Esophagus squamous epithelium (tissue), 5 donors: ENCODE measurements at places on chromosomes 7 and 10.
A peak's percentile ranks its signal among the peaks of the same experiment; 100 is the strongest.

DNA sequence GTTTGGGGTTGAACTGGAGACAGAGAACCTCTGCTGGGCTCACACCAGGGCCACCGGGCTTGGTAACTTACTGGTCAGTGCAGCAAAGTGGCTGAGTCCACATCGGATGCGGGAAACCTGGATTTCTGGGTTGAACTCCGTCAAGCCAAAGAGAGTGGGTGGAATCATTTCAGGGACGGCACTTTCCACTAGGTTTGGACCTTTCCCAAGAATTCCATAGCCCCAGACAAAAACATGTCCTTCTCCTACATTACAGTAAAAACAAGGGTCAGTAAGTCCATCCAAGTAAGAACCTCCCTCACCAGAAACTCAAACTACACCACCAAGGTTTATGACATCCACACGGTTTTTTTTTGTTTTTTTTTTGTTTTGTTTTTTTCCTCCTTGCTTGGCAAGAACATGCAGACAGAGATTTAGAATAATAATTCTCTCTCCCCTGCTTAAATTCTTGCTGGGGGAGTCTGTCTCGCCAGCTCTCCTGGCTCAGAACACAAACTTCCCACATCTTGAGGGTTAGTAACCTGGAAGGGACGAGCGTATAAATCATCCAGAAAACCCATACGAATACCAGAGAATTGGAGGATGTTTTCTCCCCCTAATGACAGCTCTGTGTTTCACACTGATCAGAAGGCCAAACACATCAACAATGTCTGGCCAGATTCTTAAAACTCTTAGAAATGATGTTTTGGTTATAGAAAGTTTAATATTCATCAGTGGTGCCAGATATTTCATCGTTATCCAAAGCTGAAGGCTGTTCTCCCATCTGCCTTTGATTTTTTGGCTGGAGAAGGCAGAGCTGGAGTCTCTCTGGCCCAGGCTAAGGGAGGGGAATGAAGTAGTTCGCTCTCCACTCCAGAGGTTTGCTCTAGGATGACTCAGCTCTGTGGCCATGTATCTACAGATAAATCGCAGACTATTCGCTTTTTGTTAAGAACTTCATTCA lies 17.5 kb downstream of the RCC1L start:
- H3K4me3 ChIP-seq = no peak overlapping the region
- DNase-seq = no peak
- peak overlapping the region; percentile 64 for H3K27ac ChIP-seq
- peaks cover 17% of the 10 kb centered on the region for H3K4me1 ChIP-seq
- no peaks in the 10 kb centered on the region for H3K27me3 ChIP-seq

GRCh38 chr10:109450702-109451101 lies 472.6 kb downstream of the XPNPEP1 start:
- no peak overlapping the region for H3K27ac ChIP-seq
- H3K27me3 ChIP-seq = peaks cover 2% of the 10 kb centered on the region
- H3K4me3 ChIP-seq = no peak overlapping the region
- no peaks in the 10 kb centered on the region for H3K4me1 ChIP-seq
- DNase-seq = no peak
- H3K36me3 ChIP-seq = no peaks in the 10 kb centered on the region

GRCh38 chr7:83586281-83586680 lies 62.7 kb downstream of the SEMA3E start:
- H3K27ac ChIP-seq = no peak overlapping the region
- no peaks in the 10 kb centered on the region for H3K36me3 ChIP-seq
- H3K4me3 ChIP-seq = no peak overlapping the region
- H3K4me1 ChIP-seq = no peaks in the 10 kb centered on the region
- DNase-seq = no peak

DNA sequence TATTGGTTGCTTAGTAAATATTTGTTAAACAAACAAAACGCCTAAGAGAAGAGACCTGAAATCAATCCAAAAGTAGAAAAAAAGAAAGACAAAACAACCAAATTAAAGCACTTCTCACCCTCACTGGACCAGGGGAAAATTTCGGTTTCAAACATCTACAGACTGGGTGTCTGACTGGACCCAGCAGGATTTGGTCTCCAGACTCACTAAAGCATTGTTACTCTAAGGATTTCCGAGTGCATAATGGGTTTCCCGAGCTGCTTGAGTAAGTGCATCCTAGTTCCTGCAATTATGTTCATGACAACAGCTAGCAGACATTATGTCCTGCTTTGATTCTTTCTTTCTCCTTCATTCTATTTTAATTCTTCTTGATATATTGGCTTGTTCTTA lies 51.8 kb upstream of the FAM3C start:
- H3K4me1 ChIP-seq = peaks cover 32% of the 10 kb centered on the region
- no peak overlapping the region for H3K27ac ChIP-seq
- no peaks in the 10 kb centered on the region for H3K27me3 ChIP-seq
- no peak for DNase-seq
- no peak overlapping the region for H3K4me3 ChIP-seq

- H3K4me3 ChIP-seq = no peak overlapping the region
- no peaks in the 10 kb centered on the region for H3K4me1 ChIP-seq
- no peaks in the 10 kb centered on the region for H3K27me3 ChIP-seq
- no peak for DNase-seq
- H3K36me3 ChIP-seq = no peaks in the 10 kb centered on the region
- no peak overlapping the region for H3K27ac ChIP-seq
Measured at GRCh38 chr10:63812501-63812900, 291.3 kb downstream of the REEP3 start.

DNA sequence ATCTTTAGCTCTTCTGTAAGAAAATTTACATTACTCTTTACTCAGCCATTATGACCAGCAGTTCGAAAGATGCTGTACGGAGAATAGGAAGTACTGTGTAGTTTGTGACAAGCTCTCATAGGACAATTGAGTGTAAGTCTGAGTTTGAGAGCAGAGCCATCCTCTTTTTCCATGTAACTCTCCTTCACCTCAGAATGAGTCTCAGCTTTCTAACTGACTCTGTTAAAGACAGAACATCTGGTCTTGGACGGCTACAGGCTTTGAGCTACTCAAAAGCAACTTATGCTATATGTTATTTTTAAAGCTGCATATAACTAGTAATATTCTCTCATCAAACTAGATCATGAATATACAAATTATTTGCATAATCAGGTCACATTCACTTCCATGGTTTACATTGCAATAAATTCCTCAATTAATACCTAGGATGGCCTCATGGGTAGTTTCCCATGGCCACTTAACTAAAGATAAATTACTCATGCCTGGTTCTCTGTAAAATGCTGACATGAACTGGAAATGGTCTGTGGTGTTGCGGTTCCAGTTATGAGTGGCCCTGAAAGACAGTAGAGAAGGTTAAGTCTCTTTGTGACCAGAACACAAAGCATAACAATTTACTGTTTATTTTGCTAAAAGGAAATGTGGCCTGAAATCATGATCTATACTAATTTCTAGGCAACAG lies 358.7 kb downstream of the PHF14 start:
- DNase-seq = no peak
- no peaks in the 10 kb centered on the region for H3K27me3 ChIP-seq
- no peaks in the 10 kb centered on the region for H3K4me1 ChIP-seq
- H3K27ac ChIP-seq = no peak overlapping the region
- H3K4me3 ChIP-seq = no peak overlapping the region
- H3K36me3 ChIP-seq = no peaks in the 10 kb centered on the region

GRCh38 chr10:77680065-77680464 lies 42.5 kb upstream of the KCNMA1 start:
- no peak overlapping the region for H3K27ac ChIP-seq
- H3K4me3 ChIP-seq = no peak overlapping the region
- no peaks in the 10 kb centered on the region for H3K27me3 ChIP-seq
- H3K36me3 ChIP-seq = no peaks in the 10 kb centered on the region
- no peaks in the 10 kb centered on the region for H3K4me1 ChIP-seq

GRCh38 chr7:67487316-67487715 lies 490.7 kb downstream of the TYW1 start:
- H3K4me1 ChIP-seq = no peaks in the 10 kb centered on the region
- no peaks in the 10 kb centered on the region for H3K27me3 ChIP-seq
- H3K27ac ChIP-seq = no peak overlapping the region
- H3K36me3 ChIP-seq = no peaks in the 10 kb centered on the region

DNA sequence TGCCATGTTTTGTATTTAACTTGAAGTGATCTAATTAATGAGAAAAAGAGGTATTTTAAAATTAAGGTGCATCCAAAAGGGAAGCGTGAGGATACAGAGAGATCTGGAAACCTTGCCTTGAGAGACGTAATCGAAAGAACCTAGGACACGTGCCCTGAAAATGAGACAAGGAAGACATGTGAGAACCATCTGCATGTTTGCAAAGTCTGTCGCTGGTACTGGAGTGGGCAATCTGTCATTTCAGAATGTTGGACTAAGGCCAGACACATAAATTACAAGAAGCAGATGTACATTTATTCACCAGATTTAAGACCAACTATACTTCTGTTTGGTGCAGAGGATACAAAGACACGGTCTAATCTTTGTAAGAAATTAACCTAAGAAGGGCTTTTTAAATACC lies 9.2 kb downstream of the AGR2 start:
- DNase-seq = no peak
- no peak overlapping the region for H3K27ac ChIP-seq
- H3K27me3 ChIP-seq = no peaks in the 10 kb centered on the region

GRCh38 chr7:50727072-50727471 lies 55.6 kb downstream of the GRB10 start:
- no peak overlapping the region for H3K27ac ChIP-seq
- H3K4me3 ChIP-seq = no peak overlapping the region
- no peaks in the 10 kb centered on the region for H3K36me3 ChIP-seq
- H3K4me1 ChIP-seq = peaks cover 2% of the 10 kb centered on the region
- H3K27me3 ChIP-seq = no peaks in the 10 kb centered on the region

GRCh38 chr7:153061910-153062528 lies 302.5 kb downstream of the ACTR3B start:
- no peaks in the 10 kb centered on the region for H3K4me1 ChIP-seq
- no peak for DNase-seq
- H3K27me3 ChIP-seq = no peaks in the 10 kb centered on the region
- H3K27ac ChIP-seq = no peak overlapping the region

- no peaks in the 10 kb centered on the region for H3K36me3 ChIP-seq
- no peak overlapping the region for H3K4me3 ChIP-seq
- no peaks in the 10 kb centered on the region for H3K27me3 ChIP-seq
- no peak for DNase-seq
Measured at GRCh38 chr10:31596765-31597164, 277.7 kb downstream of the ZEB1 start.

DNA sequence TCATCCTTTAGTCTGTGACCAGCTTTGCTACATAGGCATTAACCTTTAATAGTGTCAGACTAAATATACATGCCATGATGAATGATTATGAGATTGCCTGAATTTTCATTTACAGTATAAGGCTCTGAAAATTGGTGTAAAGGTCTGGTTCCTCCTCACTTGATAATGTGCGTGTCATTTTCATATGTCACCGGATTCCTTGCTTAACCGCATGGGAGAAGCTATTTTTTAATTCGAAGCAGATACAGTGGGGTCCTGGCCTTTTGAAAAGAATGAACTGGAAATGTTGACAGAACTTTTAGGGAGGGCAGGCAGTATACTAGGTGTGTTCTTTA lies 192.4 kb upstream of the SH2B2 start:
- no peaks in the 10 kb centered on the region for H3K4me1 ChIP-seq
- H3K36me3 ChIP-seq = no peaks in the 10 kb centered on the region
- H3K27ac ChIP-seq = no peak overlapping the region
- no peak overlapping the region for H3K4me3 ChIP-seq
- H3K27me3 ChIP-seq = no peaks in the 10 kb centered on the region

DNA sequence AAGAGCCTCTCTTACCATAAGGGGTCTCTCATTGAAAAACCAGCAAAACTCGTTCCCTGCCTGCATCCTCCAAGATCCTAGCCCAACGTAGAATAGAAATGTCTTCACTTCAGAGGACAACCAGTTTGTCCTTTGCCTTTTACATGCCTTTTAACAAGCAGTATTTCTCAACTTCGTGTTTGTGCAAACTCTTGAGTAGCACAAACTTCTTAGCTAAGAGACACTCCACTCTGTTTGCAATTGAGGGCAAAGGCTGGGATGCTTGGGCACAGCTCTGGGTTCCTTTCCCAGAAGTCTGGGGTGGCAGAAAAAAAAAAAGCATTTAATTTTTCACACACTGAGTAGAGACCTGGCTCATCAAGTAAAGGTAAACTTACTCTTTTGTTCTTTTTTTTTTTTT lies 19.5 kb upstream of the KCTD7 start:
- no peaks in the 10 kb centered on the region for H3K4me1 ChIP-seq
- no peaks in the 10 kb centered on the region for H3K36me3 ChIP-seq
- no peaks in the 10 kb centered on the region for H3K27me3 ChIP-seq
- no peak for DNase-seq
- no peak overlapping the region for H3K4me3 ChIP-seq
- no peak overlapping the region for H3K27ac ChIP-seq

DNA sequence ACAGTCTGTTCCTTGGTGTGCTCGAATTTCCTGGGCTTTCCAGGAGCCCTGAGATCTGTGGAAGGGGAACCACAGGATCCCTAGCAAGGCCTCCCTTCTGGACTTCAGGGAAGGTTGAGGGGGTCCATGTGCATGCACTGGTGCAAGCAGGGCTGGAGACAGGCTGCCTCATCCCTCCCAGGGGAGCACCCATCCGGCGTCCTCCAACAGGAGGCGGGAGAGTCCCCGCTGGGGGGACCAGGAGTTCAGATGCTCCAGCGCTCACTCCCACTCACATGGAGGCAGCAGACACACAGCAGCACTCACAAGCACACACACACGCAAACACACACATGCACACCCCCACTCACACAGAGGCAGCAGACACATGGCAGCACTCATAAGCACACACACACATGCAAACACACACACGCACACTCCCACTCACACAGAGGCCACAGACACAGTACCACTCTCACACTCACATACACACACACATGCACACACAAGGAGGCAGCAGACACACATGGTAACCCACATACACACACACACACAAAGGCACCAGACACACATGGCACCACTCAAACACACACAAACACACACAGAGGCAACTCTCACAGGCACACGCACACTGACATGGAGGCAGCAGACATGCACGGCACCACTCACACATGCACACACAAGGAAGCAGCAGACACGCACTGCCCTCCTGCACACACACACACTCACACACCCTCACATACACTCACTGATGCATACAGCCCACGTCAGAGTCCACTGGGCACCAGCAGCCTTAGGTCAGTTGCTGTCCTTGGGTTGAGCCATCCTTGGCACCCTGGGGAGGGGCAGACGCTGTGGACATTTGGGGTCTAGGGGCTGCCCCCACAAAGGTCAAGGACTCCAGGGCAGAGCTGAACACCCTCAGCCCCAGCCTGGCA lies 247.0 kb upstream of the PPP2R2D start:
- H3K4me1 ChIP-seq = no peaks in the 10 kb centered on the region
- no peak overlapping the region for H3K27ac ChIP-seq
- no peaks in the 10 kb centered on the region for H3K36me3 ChIP-seq
- no peak overlapping the region for H3K4me3 ChIP-seq
- no peaks in the 10 kb centered on the region for H3K27me3 ChIP-seq
- DNase-seq = no peak
